Renal cortical epithelial cell (primary cell): ENCODE measurements at places on chromosomes 12 and 14. TPM values are rescaled to one million over a fixed set of nuclear protein-coding genes. Genes with fewer than 3 reads are reported as not detected.
A peak's percentile ranks its signal among the peaks of the same experiment; 100 is the strongest.

DNA sequence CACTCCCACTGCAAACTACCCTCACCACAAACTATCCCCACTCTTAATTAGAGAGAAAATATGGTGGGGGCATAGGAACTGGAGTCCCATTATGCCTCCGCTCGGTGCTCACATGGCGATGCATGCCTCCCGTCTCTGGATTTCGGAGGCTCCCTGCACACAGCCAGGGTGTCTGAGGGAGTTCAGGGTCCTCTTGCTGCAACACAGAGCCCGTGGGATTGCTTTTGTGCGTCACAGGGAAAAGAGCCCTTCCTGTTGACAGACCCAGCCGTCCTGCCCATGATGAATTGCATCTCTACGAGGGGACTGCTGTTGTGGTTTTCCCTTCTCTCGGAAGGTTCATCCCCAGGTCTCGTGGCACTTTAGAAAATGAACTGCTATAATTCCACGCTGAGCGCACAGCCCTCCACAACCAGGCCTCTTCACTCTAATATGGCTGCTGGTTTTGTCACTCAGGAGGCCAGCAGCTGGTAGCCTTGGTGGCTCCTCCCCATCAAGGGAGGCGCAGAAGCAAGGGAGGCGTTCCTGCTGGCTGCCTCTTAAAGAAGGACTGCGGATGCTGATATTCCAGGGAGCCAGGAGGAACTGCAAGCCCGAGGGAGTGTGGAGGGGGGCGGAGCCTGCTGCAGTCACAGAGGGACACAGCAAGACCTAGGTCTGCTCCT lies 158.0 kb downstream of the KCNA5 start:
- DNase-seq = no peak

DNA sequence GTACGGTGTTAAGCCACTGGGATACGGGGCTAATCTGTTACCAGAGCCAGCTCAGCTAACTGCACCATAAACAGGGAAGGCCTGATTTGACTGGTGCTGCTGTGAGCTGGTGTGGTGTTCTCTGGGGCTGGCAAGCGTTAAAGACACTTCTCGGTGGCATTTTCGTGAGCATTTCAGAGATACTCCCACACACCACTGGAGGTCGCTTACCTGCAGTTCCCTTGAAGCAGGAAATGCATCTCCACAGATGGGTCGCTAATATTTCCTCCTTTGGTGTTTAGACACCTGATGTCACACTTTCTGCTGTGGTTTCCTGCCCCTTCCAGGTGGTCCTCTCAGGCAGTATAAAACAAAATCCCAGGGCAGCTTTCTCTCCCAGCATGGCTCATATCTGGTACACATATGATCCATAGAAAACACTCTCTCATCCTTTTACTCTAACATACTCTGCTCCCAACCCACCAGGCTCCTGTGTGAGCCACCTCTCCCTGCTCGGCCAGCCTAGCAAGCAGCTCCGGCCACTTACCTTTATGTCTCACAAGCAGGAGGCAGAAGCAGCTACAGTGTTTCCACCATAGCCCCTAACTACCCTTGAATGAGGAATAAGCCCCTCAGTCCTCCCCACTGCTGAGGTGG lies 129.9 kb upstream of the GRIN2B start:
- peak; percentile 28 for DNase-seq

DNA sequence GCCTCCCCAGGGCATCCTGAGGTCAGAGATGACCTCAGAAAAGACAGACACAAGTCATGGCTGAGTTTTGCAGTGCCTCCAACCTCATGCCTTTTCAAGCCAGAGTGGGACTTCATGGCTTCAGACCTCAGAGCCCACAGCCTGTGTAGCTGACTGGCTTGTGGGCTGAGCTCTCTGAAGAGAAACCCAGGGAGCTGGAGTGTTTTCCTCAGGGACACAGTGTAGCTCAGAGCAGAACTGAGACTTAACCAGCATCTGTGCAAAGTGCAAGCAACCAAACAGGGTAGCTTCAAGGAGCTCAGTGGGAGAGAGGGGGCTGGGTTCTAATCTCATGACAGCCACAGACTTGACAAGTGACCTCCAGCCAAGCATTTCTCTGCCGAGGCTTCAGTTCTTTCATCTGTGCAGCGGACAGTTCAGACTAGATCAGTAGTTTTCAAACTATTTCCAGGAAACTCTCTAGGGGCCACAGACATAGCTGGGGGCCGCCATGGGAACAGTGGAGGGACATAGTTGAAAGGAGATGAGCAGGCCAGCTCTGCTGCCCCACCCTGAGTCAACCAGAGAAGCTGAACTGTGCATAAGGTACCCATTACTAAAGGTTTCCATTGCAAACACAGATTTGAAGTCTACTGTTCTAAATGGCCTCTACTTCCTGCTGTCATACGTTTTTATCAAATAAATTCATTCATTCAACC lies 80.0 kb downstream of the LGMN start:
- no peak for DNase-seq

The NDUFA9 gene
- total RNA-seq = 93.1 and 113 TPM in 2 replicates

The JAG2 gene
- total RNA-seq = 4.2 and 5.9 TPM in 2 replicates

The FAM222A gene
- total RNA-seq = 0.35 and 3.1 TPM in 2 replicates
